ENCODE measurements at places on chromosomes 1 and 21.

DNA sequence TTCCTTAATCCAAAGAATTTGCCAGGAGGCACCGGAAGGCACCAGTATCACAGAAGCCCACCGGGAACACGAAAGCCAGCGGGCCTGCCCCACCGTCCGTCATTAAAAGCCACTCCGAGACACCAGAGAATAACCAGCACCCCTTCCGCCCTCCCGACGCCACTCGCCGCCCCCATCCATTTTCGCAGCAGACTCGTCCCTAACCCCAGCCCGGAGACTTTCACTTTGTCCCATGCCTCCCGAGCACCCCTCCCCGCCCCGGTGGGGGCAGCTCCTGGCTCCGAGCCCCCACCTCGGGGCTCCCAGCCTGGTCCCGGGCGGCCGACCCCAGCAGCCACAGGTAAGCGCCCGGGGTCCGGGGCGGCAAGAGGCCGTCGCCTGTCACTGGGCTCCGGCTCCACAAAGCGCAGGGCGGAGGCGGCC lies 105.4 kb downstream of the SLC45A1 start:
- DNase-seq = no peak

DNA sequence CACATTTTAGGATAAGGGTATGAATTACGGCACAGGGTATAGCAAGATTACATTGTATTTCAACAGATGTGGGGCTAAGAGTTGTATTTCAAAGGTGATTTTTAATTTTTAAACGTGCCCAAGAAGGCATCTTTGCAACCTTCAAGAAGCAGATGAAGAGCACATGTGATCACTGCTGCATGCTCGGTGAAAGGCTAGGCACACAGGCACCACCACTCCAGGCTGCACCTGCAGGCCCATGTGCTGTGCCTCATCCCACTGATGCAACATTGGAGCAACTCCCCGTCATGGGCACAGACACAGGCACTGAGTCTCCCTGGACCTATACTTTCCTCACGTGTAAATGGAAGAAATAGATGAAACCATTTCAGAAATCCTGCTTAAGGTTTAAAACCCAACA lies 23.5 kb downstream of the UBE2G2 start:
- DNase-seq = no peak

GRCh38 chr1:152495066-152495675 lies 15.4 kb upstream of the LCE5A start:
- no peak for DNase-seq

DNA sequence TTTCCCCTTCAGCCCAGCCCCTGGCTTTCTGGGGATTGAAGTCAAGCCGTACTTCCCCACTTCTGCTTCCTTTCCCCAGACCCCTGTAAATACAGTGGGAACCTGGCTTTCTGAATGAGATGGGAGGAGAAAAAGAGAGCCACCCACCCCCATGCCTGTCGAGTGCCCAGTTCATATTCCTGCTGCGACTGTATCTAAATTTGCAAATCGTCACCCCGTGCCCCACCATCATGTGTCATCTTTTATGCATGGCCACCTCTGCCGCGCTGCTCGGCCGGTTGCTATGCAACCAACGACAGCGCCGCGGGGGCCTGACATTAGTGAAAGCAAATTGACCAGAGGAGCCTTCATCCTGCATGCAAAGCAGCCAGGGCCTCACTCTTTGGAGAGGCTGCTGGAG lies 143.0 kb downstream of the ELAVL4 start:
- peak; percentile 43 for DNase-seq

GRCh38 chr1:198986036-198986435 lies 347.2 kb downstream of the PTPRC start:
- DNase-seq = no peak

GRCh38 chr1:152251391-152251790 lies 27.4 kb upstream of the HRNR start:
- DNase-seq = no peak

- DNase-seq = peak; percentile 55
These were observed 17.4 kb upstream of the HIVEP3 start for GRCh38 chr1:41936107-41936506.

GRCh38 chr1:230130172-230130944 lies 63.3 kb downstream of the GALNT2 start:
- DNase-seq = peak; percentile 49

- DNase-seq = no peak
These were observed 299.8 kb downstream of the DISC1 start for GRCh38 chr1:231926340-231926739.

DNA sequence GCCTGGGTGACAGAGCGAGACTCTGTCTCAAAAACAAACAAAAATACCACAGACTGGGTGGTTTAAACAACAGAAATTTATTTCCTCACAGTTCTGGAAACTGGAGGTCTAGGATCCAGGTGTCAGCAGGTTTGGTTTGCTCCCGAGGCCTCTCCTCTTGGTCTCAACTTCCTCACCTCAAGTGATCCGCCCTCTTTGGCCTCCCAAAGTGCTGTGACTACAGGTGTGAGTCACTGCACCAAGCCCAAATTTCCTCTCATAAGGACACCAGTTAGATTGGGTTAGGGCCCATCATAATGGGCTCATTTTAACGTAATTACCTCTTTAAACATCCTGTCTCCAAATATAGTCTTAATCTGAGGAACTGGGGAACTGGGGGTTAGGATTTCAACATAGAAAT lies 35.5 kb downstream of the MFSD2A start:
- no peak for DNase-seq

GRCh38 chr1:241932845-241933244 lies 24.7 kb upstream of the BECN2 start:
- no peak for DNase-seq

DNA sequence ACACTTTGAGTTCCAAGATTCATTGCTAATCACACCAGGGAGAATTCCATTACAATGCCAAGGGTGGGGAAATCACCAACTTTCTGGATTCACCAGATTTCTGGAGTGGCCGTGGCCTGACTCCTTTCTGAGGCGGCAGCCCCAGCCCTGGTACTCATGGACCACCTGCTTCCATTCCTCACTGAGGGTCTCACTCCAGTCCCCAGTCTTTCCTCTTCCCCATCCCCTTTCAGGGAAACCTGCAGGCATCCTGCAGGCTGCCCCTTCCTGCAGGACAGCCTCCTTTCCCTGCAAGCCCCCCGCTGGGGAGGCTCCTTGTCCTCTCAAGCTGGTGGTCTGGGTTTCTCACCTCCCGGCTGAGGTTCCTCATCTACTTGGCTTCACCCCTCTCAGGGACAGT lies 12.7 kb upstream of the CDK18 start:
- no peak for DNase-seq

- DNase-seq = peak; percentile 67
These were observed 13.7 kb upstream of the E2F2 start for GRCh38 chr1:23544444-23545389.

- DNase-seq = no peak
These were observed 81.4 kb downstream of the RUNX1 start for GRCh38 chr21:34967509-34968289.
